ENCODE measurements at places on chromosomes 11 and 22. TPM values are rescaled to one million over a fixed set of nuclear protein-coding genes. Genes with fewer than 3 reads are reported as not detected.

The MUC5B gene
- 24.3 TPM for total RNA-seq

The CATSPER1 gene
- total RNA-seq, result 0.17 TPM

The CRYAB gene
- total RNA-seq, result not detected

The PLAAT3 gene
- 57.8 TPM for total RNA-seq

The ARHGAP42 gene
- total RNA-seq, result 11.0 TPM

The FANCF gene
- total RNA-seq, result 5.0 TPM

The TBX1 gene
- total RNA-seq, result 15.9 TPM

The PAX6 gene
- total RNA-seq, result 14.6 TPM

The TMEM121B gene
- 0.12 TPM for total RNA-seq

The OMP gene
- total RNA-seq, result not detected

GRCh38 chr22:31618057-31618456 is 44.0 kb downstream of the PISD start:
- DNase-seq, result no peak

- no peak for DNase-seq
Observed at GRCh38 chr11:79374727-79375126, 66.1 kb downstream of the TENM4 start.

GRCh38 chr22:41382098-41382578 is 396 bp downstream of the TEF start:
- peak; percentile 25 for DNase-seq

DNA sequence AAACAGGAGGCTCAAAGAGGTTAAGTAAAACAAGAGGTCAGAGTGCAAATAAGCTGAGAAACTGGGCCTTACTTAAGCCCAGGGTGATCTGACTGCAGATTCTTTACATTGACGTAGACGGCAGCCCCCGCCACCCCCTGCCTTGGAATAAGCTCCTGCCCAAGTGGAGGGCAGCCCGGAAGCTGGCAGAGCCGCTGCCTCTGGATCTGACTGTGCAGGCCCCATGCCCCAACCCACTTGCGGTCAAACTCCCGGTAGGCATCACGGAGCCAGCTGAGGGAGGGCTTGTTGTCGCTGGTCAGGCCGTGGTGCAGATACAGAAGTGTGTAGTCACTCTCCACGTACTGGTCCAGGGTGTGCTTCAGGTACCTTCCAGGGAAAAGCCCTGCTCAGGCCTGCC is 18.6 kb downstream of the ARHGAP1 start:
- DNase-seq, result no peak

GRCh38 chr11:69908511-69909220 is 89.5 kb upstream of the FGF3 start:
- DNase-seq, result no peak

DNA sequence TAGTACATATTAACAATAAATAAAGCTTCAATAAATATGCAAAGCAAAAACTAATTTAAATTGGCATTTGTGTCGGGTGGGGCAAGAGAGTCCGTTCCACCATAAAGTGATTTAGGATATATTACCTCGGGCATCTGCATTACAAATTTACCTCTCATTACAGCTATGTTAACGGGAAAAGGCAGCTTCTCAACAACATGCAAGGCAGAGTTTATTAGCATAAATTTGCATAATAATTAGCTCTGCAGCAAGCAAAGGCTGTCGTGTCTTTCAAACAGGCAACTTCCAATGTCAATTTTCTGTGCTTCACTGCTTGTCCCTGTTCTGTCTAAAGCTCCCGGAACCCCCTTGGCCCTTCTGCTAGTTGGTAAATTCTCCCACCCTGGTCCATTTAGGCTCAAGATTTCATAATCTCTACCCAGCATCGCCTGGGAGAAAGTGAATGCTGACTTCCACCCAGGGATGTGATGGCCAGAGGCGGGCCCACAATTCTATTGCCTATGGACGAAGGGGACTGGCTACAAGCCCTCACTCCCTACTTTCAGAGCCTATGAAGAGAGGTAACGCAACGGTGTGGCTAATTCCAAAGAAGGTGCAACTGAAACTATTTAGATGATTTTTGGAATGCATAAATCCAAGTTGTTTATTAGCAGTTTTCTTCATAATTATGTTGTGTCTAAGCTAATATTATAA is 462.1 kb downstream of the OPCML start:
- no peak for DNase-seq

GRCh38 chr11:17672469-17672868 is 46.9 kb upstream of the MYOD1 start:
- no peak for DNase-seq

DNA sequence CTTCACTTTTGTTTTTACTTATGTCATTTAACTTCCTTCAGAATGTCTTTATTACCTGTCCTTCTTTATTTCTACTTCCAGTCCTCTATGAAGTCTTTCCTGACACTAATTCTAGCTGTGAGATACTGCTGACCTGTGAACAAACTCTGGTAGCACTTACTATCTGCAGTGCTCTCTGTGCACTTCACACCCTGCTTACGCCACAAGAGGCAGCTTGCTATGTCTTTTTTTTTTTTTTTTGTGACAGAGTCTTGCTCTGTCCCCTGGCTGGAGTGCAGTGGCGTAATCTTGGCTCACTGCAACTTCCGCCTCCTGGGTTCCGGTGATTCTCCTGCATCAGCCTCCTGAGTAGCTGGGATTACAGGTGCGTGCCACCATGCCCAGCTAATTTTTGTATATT is 10.7 kb downstream of the STIM1 start:
- DNase-seq, result no peak

- DNase-seq, result no peak
Observed at GRCh38 chr22:48313175-48313830, 1514.4 kb downstream of the BRD1 start.

DNA sequence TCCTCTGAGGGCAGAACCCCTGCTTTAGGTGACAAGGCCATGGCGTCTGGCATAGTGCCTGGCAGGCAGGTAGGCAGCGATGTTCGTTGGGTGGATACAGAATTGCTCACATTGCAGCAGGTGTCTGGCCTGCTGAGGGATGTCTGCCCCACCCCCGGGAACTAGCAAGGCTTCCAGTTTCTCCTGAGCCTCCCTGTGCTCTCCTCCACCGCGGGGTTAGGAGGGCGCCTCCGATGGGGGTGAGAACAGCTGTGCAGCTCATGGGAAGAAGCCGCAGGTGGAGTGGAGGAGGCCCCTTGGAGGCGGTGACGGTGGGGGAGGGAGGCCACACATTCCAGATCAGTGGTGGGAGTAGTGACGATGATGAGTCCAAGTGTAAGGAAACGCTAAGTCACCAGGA is 48.3 kb upstream of the JAM3 start:
- no peak for DNase-seq

DNA sequence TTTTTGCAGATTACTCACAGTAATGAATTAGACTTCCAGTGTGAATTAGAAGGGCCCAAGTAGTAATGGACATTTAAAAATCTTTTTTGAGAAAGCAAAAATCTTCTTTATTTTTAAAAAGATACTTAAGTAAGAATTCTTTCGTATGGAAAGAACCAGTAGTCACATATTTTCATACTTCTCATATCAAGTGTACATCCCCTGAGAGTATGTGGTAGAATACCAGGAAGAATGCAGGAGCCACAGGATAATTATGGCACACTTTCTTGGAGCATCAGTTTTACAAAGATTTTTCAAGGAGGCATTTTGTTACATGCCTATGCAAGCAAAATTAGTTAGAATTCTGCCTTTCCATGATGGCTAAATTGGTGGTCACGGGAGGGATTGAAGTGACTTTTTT is 28.1 kb downstream of the POLD3 start:
- DNase-seq, result no peak

DNA sequence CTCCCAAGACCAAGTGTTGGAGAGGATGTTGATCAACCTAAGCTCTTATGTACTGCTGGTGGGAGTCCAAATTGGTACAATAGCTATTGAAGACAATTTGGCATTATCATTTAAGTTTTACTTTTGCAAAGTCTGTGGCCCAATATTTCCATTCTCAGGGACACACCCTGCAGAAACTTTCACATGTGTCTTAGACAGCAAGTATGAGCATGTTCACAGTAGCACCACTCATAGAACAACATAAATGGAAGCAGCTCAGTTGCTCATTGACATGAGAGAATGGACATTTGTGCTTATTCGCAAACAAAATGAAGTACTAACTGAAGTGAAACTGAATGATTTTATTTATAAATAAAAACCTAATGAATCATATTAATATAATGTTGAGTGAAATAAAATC is 135.5 kb downstream of the NOX4 start:
- DNase-seq, result no peak

- DNase-seq, result no peak
Observed at GRCh38 chr11:65298655-65299179, 15.9 kb upstream of the CDC42EP2 start.

- DNase-seq, result no peak
Observed at GRCh38 chr11:14567064-14567651, 47.0 kb upstream of the PSMA1 start.

GRCh38 chr11:96275801-96276594 is 67.0 kb downstream of the MAML2 start:
- no peak for DNase-seq

GRCh38 chr22:26585104-26585790 is 4.7 kb downstream of the TPST2 start:
- DNase-seq, result peak; percentile 81

- no peak for DNase-seq
Observed at GRCh38 chr11:44829838-44830237, 103.1 kb downstream of the TSPAN18 start.

DNA sequence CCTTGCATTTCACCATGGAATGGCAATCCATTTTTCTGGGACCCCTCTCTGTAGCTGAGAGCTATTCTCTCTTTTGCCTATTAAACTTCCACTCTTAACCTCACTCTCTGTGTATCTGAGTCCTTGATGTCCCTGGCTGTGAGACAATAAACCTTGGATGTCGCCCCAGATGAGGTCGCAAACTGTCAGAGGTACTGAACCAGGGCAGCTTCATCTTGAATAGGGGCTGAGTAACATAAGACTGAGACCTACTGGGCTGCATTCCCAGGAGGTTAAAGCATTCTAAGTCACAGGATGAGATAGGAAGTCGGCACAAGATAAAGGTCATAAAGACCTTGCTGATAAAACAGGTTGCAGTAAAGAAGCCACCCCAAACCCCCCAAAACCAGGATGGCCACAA is 68.0 kb downstream of the RSF1 start:
- no peak for DNase-seq

DNA sequence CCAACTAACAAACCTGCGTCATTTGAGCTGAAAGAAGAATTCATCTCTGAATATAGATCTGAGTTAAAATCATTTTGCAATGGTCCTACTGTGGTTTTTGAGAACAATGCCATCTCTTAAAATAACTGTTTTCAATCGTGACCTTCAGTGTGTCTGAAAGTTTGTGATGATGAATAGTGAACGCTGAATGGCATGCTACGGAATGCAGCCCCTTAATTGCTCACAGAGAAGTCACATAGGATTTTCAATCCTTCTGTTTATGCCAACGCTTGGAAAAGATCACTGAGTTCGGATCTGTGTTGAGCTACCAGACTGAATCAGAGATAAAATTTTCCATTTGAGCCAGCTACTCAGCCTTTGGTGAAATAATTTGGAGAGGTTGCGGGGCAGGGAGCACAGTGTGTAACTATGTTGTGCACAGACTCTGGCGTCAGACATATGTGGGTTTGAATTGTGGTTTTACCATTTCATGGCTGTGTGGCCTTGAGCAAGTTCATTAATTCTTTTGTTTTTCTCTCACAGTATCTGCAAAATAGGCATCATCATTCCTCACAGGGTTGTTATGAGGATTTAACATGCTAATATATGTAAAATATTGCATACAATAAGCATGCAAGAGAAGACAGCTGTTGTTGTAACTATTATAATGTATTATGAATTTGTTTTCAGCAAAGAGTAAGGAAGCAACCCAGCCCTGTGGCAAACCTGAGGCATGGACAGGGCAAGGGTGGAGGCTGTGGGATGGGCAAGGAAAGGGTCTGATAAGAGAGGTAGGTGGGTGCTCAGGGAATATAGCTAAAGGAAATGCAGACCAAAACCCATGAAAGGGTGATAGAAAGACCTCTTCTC is 679.9 kb downstream of the KCNA4 start:
- DNase-seq, result no peak

- no peak for DNase-seq
Observed at GRCh38 chr11:64150051-64150450, 15.9 kb downstream of the MACROD1 start.

DNA sequence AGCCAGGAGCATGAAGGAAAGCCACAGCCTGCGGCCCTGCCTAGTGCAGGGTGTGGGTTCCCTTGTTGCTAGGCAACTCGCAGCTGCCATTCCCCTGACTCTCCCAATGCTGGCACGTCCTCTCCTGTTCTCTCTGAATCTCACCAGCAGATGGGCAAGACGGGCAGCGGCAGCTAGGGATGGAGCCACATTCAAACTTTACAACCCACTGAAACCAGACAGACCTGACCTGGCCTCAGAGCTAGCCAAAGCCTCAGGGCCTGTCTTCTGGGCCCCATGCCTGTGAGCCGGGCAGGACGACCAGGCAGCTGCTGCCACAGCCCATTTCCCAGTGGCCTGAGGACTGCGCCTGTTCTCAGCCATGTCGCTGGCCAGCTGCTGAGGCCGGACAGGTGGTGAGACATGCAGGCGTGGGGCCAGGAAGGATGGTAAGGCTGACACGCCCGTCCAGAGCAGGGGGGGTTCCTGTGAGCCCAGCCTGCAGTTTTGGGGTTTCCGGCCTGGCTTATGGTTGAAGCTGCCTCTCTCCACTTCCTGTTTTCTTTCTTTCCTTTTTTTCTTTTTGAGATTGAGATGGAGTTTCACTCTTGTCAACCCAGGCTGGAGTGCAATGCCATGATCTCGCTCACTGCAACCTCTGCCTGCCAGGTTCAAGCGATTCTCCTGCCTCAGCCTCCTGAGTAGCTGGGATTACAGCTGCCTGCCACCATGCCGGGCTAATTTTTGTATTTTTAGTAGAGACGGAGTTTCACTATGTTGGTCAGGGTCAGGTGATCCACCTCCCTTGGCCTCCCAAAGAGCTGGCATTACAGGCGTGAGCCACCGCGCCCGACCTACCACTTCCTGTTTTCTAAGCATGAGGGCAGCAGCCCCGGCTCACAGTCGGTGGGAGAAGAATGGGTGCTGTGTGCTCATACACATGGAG is 4.1 kb downstream of the SUN2 start:
- DNase-seq, result no peak

DNA sequence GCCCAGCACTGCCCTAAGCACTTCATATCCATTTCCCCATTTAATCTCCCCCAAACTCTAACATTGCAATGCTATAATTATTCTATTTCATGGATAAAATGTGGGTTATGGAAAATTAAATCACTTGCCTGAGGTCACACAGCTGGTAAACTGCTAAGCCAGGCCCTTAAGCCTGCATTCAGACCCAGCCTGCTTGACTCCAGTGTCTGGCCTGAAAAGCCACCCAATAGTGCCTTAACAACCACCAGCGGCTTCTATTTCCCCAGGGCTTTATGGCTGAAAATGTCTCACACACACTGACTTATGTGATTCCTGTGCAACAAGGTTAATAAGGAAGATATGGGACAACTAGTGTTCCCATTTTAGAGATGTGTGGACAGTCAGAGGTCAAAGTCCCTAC is 178.5 kb upstream of the SNX19 start:
- no peak for DNase-seq

- DNase-seq, result no peak
Observed at GRCh38 chr11:44407211-44407996, 97.5 kb upstream of the ALX4 start.

GRCh38 chr11:17185938-17186337 is 21.8 kb downstream of the PIK3C2A start:
- DNase-seq, result no peak
